ENCODE measurements at places on chromosomes 5 and 9.

GRCh38 chr5:77669677-77670076, 31.2 kb upstream of the OTP start:
- DNase-seq, result no peak
- H3K36me3 ChIP-seq, result no peaks in the 10 kb centered on the region
- no peaks in the 10 kb centered on the region for H3K4me1 ChIP-seq
- H3K27ac ChIP-seq, result no peak overlapping the region

- H3K27ac ChIP-seq, result no peak overlapping the region
- no peaks in the 10 kb centered on the region for H3K4me1 ChIP-seq
- no peak for DNase-seq
- H3K4me3 ChIP-seq, result no peak overlapping the region
- no peaks in the 10 kb centered on the region for H3K36me3 ChIP-seq
Observed at GRCh38 chr5:169548315-169548714, 35.3 kb upstream of the SPDL1 start.

DNA sequence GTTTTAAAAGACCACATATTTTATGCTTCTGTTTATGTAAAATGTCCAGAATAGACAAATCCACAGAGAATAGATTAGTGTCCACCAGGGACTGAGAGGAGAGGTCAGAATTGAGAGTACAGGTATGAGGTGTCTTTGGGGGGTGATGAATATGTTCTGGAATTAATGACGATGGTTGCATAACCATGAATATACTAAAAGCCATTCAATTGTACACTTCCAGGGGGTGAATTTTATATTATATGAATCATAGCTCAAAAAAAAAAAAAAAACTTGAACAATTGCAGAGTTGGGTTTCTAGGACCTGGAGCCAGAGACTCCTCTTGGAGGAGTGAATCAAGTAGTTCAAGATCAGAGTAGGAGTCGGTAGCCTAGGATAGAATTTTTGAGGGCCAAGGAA, 57.8 kb upstream of the RUSC2 start:
- H3K36me3 ChIP-seq, result no peaks in the 10 kb centered on the region
- no peak for DNase-seq
- H3K4me1 ChIP-seq, result no peaks in the 10 kb centered on the region
- no peaks in the 10 kb centered on the region for H3K27me3 ChIP-seq
- H3K27ac ChIP-seq, result no peak overlapping the region

DNA sequence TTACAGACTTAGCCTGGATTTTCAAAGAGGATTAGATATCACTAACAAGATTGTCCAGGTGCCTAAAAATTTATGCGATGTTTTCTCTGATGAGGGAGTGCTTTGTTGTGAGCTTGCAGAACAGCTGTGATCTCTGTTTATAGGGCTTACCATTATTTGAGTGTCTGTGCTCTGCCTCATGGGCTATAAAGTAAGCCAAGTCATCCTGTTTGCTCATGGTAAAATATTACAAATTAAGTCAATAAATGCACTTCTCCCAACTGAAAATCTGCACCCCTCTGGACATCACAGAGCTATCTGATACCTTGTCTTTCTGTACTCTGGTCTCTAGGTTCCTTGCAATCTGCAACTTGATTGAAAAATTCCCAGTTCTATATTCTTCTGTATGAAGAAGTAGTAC, 293.4 kb upstream of the ACTBL2 start:
- DNase-seq, result no peak
- no peak overlapping the region for H3K27ac ChIP-seq
- no peaks in the 10 kb centered on the region for H3K36me3 ChIP-seq
- no peaks in the 10 kb centered on the region for H3K4me1 ChIP-seq
- H3K27me3 ChIP-seq, result no peaks in the 10 kb centered on the region

- H3K4me1 ChIP-seq, result no peaks in the 10 kb centered on the region
- no peaks in the 10 kb centered on the region for H3K36me3 ChIP-seq
- no peaks in the 10 kb centered on the region for H3K27me3 ChIP-seq
- DNase-seq, result no peak
- H3K27ac ChIP-seq, result no peak overlapping the region
Observed at GRCh38 chr5:8208307-8208706, 339.4 kb downstream of the MTRR start.

DNA sequence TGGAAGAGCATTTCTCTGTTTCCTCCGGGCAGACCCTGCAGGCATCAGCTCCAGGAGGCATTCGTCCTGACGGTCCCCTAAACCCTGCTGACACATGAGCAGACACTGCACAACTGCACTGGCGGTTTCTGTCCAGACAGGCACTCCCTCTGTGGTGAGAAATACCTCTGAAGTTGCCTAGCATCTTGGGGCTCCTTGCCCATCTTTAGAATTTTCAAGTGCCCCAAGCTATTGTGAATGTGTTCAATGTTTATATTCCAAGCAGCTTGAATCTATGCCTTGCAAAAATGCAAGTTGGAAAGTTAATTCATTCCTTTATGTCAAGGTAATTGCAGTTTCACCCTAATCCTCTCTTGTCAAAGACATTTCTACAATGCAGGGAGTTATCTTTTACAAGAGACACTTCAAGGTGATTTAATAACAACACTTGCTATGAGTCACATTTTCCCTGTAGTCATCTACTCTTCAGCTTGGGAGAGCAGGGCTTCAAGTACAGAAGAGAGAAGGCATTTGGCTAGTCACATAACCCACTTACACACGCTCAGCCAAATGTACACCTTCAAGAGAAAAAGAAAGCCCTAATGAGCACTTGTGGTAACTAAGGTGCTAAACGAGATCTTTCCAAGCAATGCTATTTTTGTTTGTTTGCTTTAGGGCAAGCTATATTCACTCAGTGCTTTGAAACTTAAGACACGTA, 302.5 kb downstream of the MLLT3 start:
- H3K27ac ChIP-seq, result no peak overlapping the region
- no peaks in the 10 kb centered on the region for H3K4me1 ChIP-seq
- H3K27me3 ChIP-seq, result no peaks in the 10 kb centered on the region
- H3K4me3 ChIP-seq, result no peak overlapping the region
- no peak for DNase-seq

DNA sequence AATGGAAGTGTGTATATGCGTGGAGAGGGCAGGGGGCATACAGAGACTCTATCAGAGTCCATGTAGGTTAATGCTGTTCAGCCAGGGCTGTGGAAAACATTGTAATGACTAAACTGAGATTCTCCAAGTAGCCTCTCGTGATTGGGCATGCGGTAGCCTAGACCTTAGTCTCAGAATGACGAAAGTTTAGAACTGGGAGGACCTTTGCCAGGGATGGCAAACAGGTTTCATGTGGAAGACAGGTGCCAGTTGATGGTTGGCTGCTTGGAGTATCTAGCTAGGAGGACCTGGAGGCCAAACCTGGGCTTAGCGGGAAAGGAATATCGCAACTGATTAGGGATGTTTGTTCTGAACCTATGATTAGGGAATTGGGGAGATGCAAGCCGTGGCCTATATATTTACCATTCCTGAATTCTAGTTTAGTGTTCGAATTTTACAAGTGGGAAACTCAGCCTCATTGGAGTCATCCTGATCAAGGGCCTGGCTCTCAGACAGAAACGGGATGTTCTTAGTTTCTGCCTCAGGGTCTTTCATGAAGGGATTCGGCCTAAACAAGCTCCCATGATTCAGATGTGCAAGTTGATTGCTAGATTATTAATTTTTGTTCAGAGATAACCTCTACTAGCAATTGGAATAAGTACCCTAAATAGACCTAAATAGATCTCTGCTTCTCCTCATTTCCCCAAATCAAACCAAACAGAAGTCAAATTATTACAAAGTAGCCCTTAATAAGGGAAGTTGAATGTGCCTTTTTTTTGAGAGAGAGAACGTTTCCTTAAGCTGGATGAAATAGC, 26.8 kb upstream of the TJP2 start:
- no peaks in the 10 kb centered on the region for H3K27me3 ChIP-seq
- no peaks in the 10 kb centered on the region for H3K36me3 ChIP-seq
- no peak for DNase-seq
- H3K27ac ChIP-seq, result no peak overlapping the region
- H3K4me1 ChIP-seq, result peaks cover 3% of the 10 kb centered on the region

- no peak for DNase-seq
- H3K27ac ChIP-seq, result no peak overlapping the region
- no peaks in the 10 kb centered on the region for H3K4me1 ChIP-seq
- peaks cover 11% of the 10 kb centered on the region for H3K27me3 ChIP-seq
Observed at GRCh38 chr9:95796029-95796428, 79.5 kb upstream of the ERCC6L2 start.

DNA sequence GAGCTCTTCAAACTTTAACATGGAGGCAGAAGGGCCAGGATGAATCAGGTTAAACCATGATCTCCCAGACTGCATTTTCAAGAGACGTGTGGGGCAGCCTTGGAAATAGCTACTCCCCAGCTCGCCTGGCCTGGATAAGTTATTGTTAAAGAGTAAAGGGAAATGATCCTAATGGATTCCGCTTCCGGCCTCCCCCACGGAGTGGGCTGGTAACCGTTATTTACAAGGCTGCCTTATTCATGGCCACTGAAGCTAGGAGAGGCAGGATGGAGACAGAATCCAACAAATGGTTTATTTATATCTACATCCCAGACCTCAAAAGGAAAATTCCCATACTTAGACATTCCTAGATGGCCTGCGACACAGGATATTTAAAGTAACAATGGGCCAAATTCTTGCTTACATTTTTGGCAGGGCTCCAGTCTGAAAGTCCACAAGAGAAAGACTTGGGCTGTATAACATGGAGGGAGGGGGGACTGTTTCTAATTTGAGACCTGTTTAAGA, 27.9 kb downstream of the SPRY4 start:
- no peak overlapping the region for H3K4me3 ChIP-seq
- H3K27me3 ChIP-seq, result peaks cover under 1% of the 10 kb centered on the region
- H3K4me1 ChIP-seq, result no peaks in the 10 kb centered on the region
- H3K27ac ChIP-seq, result no peak overlapping the region
- no peaks in the 10 kb centered on the region for H3K36me3 ChIP-seq

- no peaks in the 10 kb centered on the region for H3K36me3 ChIP-seq
- peaks cover 61% of the 10 kb centered on the region for H3K4me1 ChIP-seq
- peak overlapping the region; percentile 28 for H3K4me3 ChIP-seq
- no peak overlapping the region for H3K27ac ChIP-seq
Observed at GRCh38 chr5:139670369-139671095, 22.4 kb downstream of the CXXC5 start.

GRCh38 chr9:136688274-136689107, 1.2 kb upstream of the AGPAT2 start:
- H3K27ac ChIP-seq, result peak overlapping the region; percentile 14
- peaks cover 25% of the 10 kb centered on the region for H3K4me1 ChIP-seq
- no peaks in the 10 kb centered on the region for H3K27me3 ChIP-seq
- DNase-seq, result no peak

GRCh38 chr9:14314929-14315874, 1.3 kb upstream of the NFIB start:
- H3K27me3 ChIP-seq, result peaks cover 76% of the 10 kb centered on the region
- H3K36me3 ChIP-seq, result no peaks in the 10 kb centered on the region
- H3K4me3 ChIP-seq, result peak overlapping the region; percentile 60
- no peak overlapping the region for H3K27ac ChIP-seq
- peaks cover 9% of the 10 kb centered on the region for H3K4me1 ChIP-seq

GRCh38 chr5:67201897-67202549, 5.4 kb upstream of the CD180 start:
- no peak overlapping the region for H3K4me3 ChIP-seq
- no peak for DNase-seq
- H3K27me3 ChIP-seq, result no peaks in the 10 kb centered on the region
- H3K36me3 ChIP-seq, result no peaks in the 10 kb centered on the region
- H3K27ac ChIP-seq, result no peak overlapping the region

DNA sequence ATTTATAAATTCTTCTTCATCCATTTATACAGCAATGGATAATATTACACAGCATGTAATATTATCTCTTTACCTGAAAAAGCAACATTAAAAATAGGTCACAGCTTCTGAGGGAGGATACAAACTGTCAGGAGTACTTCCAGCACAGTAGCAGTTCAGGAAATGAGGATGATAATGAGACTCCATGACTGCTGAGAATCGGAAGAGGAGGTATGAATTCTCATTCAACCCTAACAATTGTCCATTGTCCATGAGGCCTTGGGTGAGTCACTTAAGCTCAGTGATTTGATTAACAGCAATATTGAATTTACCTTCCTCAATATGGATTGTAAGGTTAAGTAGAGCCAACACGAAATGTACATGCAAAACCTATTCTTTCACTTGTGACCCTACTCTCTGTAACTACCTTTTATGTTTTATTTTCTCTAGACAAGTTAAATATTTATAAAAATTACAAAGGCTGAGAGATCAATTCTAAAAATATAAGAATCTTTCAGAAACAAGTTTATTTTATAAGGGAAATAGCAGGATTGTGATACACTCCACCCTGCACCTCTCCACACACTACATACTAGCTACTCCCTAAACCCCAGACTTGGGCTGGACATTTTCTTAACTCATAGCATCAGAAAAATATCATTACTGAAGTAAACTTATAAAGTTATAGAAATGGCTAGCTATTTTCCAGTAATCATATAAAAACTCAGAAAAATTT, 159.1 kb upstream of the ACOT12 start:
- no peak overlapping the region for H3K27ac ChIP-seq
- no peak overlapping the region for H3K4me3 ChIP-seq
- no peaks in the 10 kb centered on the region for H3K4me1 ChIP-seq
- H3K36me3 ChIP-seq, result no peaks in the 10 kb centered on the region
- no peaks in the 10 kb centered on the region for H3K27me3 ChIP-seq

GRCh38 chr9:114475412-114476135, 29.7 kb downstream of the WHRN start:
- H3K27ac ChIP-seq, result no peak overlapping the region
- H3K4me1 ChIP-seq, result peaks cover 7% of the 10 kb centered on the region
- H3K27me3 ChIP-seq, result no peaks in the 10 kb centered on the region
- no peak overlapping the region for H3K4me3 ChIP-seq
- H3K36me3 ChIP-seq, result no peaks in the 10 kb centered on the region

DNA sequence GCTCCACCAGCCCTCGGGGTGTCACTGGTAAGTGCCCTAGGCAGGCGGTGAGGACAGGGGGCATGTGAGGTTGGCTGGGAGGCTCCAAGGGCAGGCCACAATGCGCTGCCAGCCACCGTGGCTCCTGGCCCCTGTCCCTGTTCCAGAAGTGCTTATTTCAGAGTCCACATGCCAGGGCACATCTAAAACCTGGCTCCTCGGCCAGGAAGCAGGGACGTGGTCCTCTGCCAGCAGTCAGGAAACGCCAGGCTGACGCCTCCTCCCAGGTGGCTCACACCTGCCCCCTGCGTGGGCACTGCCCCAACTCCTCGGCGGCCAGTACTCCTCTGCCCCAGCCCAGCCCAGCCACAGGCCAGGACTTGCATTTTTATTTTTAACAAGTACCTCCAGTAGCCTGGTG, 68.5 kb downstream of the SECISBP2 start:
- peaks cover 40% of the 10 kb centered on the region for H3K4me1 ChIP-seq
- peak overlapping the region; percentile 85 for H3K27ac ChIP-seq
- DNase-seq, result no peak
- H3K27me3 ChIP-seq, result no peaks in the 10 kb centered on the region
- no peak overlapping the region for H3K4me3 ChIP-seq
- H3K36me3 ChIP-seq, result peaks cover 93% of the 10 kb centered on the region

- peak; percentile 76 for DNase-seq
- peaks cover 14% of the 10 kb centered on the region for H3K4me1 ChIP-seq
- H3K27ac ChIP-seq, result no peak overlapping the region
- no peaks in the 10 kb centered on the region for H3K27me3 ChIP-seq
- no peaks in the 10 kb centered on the region for H3K36me3 ChIP-seq
Observed at GRCh38 chr9:5593904-5594303, 35.0 kb upstream of the RIC1 start.

GRCh38 chr5:83313436-83313835, 158.1 kb upstream of the VCAN start:
- peak overlapping the region; percentile 86 for H3K27ac ChIP-seq
- no peaks in the 10 kb centered on the region for H3K27me3 ChIP-seq
- peaks cover 43% of the 10 kb centered on the region for H3K4me1 ChIP-seq
- DNase-seq, result no peak
- H3K36me3 ChIP-seq, result no peaks in the 10 kb centered on the region

GRCh38 chr9:98256756-98257155, 1.3 kb upstream of the TBC1D2 start:
- peak overlapping the region; percentile 57 for H3K4me3 ChIP-seq
- H3K27ac ChIP-seq, result peak overlapping the region; percentile 93
- peaks cover 41% of the 10 kb centered on the region for H3K4me1 ChIP-seq
- no peaks in the 10 kb centered on the region for H3K36me3 ChIP-seq

Measured in CD14-positive monocyte (primary cell).